CD4-positive, alpha-beta T cell treated with Interleukin-10 for 1 hour (primary cell): ENCODE measurements at places on chromosomes 16 and 17.

- DNase-seq = no peak
Observed at GRCh38 chr16:50244140-50244503, 22.2 kb upstream of the ADCY7 start.

GRCh38 chr16:57699481-57699880 is 4.9 kb downstream of the DRC7 start:
- no peak for DNase-seq

DNA sequence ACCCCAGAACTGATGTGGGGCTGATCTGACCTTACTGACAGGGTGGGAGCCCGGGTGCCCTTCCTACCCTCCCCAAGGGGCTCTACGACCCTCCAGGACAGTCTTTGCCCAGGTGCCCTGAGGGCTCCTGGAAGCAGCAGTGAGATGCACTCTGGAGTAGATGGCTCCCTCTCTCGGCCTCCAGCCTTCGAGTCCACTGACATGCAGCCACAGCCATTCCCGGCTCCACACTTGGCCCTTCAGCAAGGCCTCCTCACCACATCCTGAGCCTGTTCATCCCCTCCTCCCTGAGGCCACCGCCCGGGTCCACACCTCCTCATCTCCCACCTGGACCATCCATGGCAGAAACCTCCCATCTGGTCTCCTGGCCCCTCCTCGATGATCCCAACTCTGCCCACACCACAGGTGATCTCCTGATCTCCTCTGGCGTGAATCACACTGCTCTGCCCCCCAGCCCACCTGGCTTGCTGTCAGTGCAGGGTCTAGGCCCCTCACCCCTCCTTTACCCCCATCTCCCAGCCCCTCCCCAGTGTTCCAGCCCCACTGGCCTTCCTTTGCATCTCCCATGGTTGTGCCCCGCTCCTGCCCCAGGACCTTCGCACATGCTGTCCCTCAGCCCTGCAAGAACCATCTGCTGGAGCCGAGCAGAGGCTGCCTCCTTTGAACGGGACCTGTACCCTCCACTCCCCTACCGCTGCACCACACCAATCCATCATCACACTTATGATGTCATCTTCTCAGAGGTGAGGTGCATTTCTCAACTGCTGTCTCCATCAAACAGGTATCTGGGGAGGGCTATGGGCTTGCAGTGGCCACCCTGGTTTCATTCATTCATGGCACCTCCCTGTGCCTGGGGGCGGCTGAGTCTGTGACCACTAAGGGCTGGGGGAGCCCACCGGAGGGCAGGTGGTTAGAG is 44.7 kb downstream of the SOCS1 start:
- no peak for DNase-seq

GRCh38 chr17:74528491-74529199 is 2.6 kb downstream of the CD300LB start:
- peak; percentile 23 for DNase-seq

DNA sequence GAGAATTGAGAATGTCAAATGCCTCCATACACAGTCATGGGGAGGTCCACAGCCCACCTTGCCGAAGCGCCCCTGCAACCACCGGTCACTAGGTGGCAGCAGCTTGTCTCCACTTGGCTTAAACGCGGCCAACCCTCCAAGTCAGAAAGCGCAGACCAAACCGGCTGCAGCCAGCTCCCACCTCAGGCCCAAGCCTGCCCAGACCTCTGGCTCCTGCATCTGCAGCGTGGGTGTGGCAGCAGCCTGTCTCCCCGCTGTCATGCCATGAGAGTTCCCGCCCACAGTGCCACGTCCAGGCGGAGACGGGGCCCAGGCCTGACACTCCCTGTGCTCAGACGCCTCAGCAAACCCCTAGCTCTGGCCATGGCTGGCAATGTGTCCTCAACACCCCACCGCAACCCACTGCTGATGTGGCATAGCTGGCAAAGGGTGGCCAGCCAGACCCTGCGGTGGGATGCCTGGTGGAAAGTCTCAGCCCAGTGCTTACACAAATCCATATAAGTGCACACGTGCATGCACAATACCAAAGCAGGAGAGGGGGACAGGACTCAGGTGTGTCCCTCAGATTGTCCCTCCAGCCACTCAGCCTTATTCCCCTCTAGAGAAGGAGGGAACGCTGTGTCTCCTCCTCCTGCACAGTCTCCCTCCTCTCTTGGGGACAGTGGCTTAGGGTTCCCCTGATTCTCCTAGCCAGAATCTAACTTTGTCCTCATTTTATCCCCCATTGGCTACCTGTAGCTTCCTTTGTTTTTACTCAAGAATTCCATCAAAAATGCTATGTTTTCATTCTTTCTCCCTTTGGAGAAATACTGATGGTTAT is 10.9 kb downstream of the COPZ2 start:
- peak; percentile 76 for DNase-seq

- peak; percentile 44 for DNase-seq
Observed at GRCh38 chr17:10226930-10227695, 28.7 kb upstream of the GAS7 start.

DNA sequence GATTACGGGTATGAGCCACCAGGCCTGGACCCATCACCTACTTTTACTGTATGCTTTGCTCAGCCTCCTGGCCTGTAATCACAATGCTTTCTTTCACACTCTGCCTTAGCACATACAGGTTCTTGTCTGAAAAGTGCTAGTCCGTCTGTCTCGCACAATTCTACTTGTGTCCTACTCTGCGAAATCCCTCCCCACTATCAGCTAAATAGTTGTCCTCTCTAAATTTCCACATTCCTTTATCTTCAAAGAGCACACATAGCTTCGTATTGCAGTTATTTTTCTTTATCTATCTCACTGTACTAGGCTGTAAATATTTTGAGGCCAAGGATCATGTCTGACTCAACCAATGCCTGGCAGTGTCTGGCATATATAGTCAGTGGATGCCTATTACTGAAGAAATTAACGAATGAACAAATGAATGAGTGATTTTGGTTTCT is 38.5 kb upstream of the ETV4 start:
- DNase-seq = no peak

GRCh38 chr17:50708050-50709000 is 611 bp upstream of the ANKRD40 start:
- DNase-seq = peak; percentile 9

DNA sequence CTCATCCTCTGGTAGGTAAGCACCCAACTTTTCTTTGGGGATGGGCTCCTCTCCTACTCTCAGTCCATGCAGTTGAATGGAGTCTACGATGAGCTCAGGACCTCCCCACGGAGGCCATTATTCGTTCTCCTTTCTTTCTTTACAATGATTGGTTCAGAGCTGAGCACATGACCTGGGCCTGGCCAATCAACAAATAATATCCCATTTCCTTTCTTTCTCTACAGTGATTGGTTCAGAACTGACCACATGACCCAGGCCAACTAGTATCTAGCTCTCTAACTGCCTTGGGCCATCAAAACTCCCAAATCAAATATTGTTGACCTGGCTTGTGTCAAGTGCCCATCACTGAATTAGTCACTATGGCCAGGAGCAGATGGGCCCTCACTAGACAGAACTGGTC is 129.2 kb downstream of the USP31 start:
- no peak for DNase-seq

DNA sequence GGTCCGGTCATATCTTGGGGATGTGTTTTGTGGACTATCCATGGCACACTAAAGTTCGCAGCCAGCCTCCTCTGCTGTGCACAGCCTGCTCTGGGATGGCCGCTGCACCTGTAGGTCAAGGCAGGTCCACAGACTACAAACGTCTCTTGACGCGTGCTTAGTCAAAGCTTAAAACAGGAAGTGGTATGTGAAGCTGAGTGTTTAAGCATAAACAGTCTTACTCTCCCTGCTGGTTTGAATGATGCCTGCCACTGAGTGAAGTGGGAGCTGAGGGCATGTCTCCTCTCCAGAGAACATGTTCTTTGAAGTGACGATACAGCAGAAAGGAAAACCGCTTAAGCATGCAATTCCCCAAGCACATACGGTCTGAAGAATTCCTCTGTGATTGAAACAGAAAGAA is 365.6 kb downstream of the SLC39A11 start:
- DNase-seq = peak; percentile 48

- DNase-seq = no peak
Observed at GRCh38 chr16:72838951-72839350, 209.0 kb downstream of the ZFHX3 start.

DNA sequence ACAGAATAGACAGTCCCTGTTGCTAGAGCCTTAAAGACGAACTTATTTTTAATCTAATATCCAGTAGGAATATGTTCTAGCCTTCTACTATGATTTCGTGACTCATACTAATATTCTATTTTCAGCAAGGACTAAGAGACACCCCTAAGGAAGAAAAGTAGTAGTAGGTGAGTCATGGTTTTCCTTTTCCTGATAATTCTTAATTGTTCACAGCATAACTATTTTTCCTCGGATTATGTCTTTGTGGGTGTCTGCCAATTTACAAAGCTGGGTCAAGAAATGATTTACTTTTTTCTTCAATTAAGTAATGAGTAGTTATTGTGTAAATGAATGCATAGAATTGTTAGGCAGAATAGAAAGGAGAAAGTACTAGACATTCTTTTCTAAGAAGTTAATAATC is 292.2 kb downstream of the TOX3 start:
- DNase-seq = no peak

GRCh38 chr17:78969865-78970264 is 9.9 kb downstream of the LGALS3BP start:
- DNase-seq = no peak

- no peak for DNase-seq
Observed at GRCh38 chr16:46807336-46807735, 23.6 kb downstream of the C16orf87 start.

GRCh38 chr16:89167425-89167941 is 4.1 kb upstream of the CDH15 start:
- peak; percentile 84 for DNase-seq

GRCh38 chr16:54050459-54051210 is 236.0 kb downstream of the IRX3 start:
- no peak for DNase-seq

DNA sequence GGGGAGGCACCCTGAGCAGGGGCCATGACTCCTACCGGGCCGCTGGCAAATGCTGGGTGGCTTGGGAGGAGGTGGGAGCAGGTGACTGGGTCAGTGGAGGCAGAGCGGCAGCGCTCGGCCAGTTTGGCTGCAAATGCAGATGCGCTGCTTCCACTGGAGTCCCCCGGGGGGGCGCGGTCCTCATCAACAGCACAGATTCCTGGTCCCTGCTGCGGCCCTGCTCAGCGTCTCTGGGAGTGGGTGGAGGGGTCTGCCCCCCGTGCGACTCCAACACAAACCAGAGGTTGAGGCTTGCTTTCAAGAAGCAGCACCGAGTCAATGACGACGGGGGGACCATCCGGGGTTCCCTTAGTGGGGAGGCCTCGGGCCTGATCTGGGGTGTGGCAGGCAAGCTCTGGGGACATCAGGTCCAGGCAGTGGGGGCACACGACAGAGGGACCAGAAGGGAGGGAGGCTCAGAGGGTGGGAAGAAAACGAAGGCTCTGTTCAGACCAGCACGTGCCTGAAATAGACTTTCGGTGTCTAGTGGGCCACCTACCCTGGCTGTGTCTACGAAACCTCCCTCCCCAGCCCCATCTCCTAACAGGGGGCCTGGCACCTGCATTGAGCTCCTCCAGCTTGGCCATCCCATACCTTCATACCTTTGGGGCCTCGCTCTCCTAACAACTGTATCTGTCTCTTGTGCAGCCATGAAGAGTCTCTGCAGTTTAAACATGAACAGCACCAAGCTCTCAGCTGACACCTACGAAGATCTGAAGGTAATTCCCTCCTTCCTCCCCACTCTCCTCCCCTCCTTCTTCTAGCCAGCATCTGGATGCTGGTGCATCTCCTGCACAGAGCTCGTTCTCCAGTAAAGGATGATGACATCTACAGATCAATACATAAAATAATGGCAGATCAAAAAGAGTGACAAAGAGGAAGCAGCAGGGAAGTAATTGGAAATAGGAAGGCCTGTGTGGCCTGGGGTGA is 72.5 kb upstream of the PLCG2 start:
- DNase-seq = no peak

- peak; percentile 21 for DNase-seq
Observed at GRCh38 chr17:81865733-81866439, 5.3 kb downstream of the ARHGDIA start.

GRCh38 chr16:85690469-85691064 is 1.8 kb upstream of the GINS2 start:
- DNase-seq = no peak

DNA sequence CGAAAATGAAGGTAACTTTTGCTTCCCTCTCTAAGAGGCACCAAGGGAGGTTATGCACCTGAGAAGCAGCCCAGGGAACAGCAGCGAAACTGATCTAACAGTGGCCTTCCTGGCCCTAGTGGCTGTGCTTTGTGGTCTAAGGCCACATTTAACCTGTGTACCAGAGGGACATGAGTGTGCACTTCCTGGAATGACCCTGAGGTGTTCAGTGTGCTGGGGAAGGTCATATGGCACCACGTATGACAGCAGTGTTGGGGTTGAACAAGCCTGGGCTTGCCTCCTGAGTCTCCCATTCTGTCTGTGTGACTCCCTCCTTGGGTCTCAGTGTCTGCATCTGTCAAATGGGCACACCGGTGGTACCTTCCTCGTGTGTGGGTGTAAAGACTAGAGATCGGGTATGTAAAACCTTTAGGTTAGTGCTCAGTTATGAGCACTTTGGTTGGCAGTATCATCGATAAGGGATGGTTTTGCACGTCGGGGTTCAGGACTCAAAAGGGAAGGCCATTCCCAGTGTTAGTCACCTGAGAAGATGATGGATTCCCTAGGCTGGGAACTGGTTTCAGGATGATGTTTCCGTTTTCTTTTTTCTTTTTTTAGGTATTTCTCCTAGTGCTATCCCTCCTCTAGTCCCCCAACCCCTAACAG is 31.9 kb downstream of the PLCG2 start:
- DNase-seq = no peak

DNA sequence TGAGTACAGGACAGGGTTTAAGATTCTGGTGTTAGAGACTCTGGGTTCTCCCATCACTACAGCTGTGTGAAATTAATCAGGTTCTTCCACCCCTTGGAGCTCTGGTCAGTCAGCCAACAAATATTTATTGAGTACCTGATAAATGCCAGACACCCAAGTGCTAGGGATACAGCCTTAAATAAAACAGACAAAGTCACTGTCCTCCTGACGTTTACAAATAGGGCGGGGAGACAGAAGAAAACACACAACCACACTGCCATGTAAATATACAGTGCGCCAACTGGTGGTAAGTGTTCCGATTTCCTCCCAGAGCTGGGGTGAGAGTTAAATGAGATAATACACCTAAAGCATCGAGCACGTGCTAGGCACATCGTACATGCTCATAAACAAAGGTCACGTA is 121.0 kb downstream of the COPRS start:
- no peak for DNase-seq
